ENCODE measurements at places on chromosomes 3 and 15.

DNA sequence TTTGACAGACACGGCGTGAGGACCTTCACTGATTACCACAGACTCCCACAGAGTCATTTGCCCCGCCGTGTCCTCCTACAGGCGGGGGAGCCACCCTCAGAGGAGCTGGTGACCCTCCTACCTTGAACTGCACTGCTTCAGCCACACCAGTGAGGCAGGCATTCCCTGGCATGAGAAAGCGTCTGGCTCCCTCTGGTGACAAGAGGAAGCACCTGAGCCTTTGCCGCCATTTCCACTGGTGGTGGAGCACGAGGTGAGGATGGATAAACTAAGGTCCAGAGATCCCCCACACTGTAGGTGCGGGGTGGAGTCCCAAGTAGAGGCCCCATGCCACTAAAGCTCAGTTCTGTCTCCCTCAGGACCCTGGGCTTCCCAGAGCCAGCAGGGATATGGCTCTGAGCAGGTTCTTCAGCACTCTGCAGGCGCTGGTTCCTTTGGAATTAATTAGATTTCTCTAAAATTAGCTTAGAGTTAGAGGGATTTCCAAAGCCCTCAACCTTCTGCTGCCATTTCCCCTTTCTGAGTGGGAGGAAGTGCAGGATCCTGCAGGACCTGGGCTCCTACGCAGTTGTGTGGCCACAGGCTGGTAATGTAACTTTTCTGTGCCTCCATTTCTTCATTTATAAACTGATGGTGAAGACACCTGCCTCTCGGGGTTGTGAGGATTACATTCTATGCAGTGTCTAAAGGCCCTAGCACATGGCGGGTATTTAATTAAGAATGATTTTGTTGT lies 224.0 kb downstream of the SLCO3A1 start:
- DNase-seq: peak; percentile 67

DNA sequence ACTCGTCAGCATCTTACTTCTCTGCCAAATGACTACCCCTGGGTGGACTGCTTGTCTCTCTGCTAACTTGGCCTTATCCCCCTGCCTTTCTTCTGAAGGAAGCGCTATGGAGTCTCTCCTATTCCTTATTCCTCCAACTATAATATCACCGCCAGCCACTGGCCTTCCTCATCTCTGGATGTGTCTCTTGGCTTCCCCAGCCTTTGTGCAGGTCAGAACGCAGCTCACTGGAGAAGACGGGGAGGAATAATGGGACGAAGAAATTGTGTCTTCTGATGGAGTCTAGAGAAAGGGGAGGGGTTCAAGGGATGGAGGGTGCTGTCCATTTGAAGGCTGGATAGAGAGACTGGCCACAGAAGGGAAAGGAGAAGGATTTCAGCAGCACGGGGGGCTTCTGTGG lies 16.9 kb downstream of the ITGA11 start:
- no peak for DNase-seq

DNA sequence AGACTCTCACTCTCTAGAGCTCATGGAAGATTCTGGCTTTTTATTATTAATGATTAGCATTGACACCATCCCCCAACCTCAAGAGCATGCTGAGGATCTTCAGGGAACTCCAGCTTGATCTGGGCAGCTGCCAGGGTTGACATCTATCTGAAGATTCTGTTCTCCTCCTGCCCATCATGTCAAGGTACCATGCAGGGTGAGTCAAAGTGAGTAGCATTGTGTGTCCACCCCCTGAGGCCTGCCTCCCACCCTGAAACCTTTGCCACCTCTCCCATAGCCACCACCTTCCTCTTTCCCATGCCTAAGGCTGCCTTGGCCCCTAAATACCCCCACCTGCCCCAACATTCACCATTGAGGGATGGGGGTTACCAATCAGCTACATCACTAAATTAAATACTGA lies 70.1 kb upstream of the SLCO3A1 start:
- no peak for DNase-seq

DNA sequence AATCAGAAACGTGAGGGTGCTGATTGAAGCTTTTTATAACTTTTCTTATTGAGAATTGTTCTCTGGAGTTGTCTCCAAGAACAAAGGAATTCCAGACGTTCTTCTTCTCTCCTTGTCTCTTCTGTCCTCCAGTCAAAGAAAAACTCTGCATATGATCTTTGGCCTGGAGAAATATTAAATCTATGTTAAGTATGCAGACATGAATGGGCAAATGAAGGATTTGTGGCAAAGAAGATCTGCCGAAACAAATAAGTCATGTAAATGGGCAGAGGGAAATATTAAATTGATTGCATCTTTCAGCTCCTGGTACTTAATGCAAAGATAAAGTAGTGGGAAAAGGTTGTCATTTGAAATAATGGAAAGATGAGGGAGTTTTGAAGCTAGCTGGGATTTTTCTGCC lies 74.9 kb downstream of the IGF1R start:
- no peak for DNase-seq

DNA sequence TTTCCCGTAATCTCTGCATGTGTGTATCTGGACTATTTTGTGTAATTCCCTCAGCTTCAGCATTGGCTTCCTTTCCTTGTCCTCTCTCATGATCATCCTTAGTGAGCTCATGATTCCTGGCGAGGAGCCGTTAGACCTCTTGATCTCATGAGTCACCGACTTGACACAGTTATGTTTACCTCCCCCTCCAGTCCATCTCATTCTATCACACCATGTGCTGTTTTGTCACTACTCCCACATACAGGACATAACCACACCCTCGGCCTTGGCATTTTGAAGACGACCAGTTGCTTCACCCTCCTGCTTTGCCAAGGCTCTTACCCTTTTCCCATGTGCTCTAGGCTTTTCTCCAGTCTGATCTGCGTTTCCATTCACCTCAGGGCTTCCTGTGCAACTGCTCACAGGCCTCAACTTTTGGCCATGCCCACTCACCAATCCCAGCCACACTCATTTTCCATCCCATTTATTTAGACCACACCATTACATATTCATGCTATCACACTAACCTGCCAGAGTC lies 41.5 kb downstream of the CP start:
- no peak for DNase-seq

DNA sequence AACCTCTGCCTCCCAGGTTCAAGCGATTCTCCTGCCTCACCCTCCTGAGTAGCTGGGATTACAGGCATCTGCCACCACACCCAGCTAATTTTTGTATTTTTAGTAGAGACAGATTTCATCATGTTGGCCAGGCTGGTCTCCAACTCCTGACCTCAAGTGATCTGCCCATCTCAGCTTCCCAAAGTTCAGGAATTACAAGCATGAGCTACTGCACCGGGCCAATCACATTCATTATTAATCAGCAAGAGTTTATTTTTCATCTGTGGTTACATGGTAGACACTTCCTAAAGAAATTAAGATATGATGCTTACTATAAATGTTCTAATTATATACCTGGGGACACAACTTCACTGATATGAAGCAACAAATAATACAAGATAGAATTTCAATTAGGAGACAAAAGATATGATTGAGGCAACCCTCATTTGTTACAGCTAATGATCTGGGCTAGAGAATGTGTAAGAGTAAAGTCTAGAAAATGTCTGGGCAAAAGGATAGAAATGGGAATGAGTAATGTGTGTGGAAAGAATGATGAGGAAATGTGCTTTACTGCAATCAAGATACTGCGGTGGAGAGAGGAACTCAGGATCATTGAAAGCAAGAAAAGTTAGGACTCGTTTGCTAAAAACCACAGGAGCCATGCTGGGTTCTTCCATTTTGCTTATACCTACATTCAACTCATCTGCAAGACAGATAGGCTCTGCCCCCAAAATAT lies 366.8 kb downstream of the ZIC1 start:
- no peak for DNase-seq

- DNase-seq: no peak
These were observed 130.1 kb downstream of the PTPRG start for GRCh38 chr3:61691466-61691865.

DNA sequence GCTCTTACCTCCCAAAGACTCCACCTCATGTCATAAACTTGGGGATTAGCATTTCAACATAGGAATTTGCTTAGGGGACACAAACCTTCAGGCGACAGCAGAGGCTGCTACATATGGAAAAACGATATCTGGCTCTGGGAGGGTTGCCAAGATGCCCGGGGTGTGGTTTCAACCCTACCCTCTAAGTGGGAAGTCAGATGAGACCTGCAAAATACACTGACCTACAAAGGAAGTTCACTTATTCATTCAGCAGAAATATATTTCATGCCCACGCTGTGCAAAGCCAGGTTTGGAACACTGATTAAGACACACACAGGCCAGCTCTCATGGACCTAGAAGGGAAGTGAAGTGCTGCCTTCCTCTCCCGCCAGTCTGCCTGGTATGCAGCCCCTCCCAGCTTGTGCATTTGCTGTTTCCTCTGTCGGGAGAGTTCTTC lies 239.3 kb downstream of the FEZF2 start:
- DNase-seq: no peak

- DNase-seq: no peak
These were observed 221.8 kb downstream of the THRB start for GRCh38 chr3:24272875-24273274.

DNA sequence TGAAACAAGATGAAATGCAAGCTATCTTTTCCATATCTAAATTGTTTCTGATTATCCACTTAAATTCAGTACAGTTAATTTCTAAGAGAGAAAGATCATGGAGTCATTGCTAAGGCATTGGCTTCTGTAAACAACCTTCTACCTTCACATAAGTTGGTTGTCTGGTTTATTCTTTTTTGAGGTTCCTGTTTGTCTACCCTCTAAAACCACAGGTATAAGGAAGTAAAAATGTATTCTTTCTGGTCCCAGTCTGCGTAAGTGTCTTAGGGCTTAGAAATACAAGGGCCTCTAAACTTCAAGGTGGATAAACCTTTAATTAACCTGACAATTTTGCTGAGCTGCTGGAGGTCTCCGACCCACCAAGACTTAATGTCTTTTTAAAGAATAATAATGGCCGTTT lies 3.6 kb upstream of the ATOSA start:
- DNase-seq: no peak

- DNase-seq: no peak
These were observed 26.3 kb downstream of the DPH6 start for GRCh38 chr15:35519541-35520149.

DNA sequence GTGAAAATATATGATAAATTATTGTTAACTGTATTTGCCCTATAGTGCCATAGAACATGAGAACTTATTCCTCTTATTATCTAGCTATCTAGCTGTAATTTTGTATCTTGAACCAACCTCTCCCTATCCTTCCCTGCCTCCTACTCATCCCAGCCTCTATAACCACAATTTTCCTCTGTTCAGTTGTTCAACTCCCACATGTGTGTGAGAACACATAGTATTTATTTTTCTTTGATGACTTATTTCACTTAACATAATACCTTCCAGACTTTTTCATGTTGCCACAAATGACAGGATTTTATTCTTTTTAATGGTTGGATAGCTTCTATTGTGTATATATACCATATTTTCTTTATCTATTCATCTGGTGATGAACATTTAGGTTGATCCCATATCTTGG lies 85.4 kb upstream of the SUCLG2 start:
- no peak for DNase-seq

- DNase-seq: peak; percentile 80
These were observed 995 bp upstream of the LRRK1 start for GRCh38 chr15:100918034-100918689.

GRCh38 chr3:116339441-116340028 lies 105.8 kb downstream of the LSAMP start:
- no peak for DNase-seq

DNA sequence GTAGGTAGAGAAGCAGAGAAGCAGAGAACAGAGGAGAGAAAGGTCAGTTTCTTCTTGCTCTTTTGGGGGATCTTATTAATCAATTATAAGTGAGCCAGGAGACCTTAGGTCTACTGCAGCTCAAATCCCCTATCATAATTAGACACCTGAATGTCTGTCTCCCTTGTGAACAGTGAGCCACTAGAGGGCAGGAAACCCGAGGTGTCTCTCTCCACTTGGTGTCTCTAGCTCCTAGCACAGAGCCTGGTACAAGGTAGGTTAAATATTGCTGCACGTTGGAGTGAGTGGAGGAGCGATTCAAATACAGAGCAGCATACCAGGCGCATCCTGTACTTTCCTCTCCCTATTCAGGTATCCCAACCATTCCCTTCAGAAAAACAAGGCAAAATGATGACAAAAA lies 2.0 kb upstream of the ST8SIA2 start:
- DNase-seq: peak; percentile 14

DNA sequence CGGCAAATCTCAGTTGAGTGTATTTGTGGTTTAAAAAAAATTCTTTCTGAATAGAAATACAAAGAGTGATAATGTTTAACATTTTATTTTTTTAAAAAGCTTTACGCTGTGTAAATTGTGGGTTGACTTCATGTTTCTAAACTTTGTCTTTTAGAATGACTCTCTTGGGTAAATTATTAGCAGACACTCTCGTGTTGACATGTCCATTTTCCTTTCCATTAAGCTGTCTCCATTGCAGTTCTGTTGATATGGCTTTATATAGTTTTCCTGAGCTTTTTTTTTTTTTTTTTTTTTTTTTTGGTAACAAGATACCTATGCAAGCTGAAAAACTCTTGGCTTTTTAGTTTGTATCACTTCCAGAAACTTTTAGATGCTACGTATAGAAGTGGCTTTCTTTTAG lies 92.6 kb downstream of the IGF1R start:
- no peak for DNase-seq

- DNase-seq: no peak
These were observed 15.3 kb upstream of the PTPN23 start for GRCh38 chr3:47365213-47366153.

GRCh38 chr3:149971403-149972075 lies 844 bp upstream of the PFN2 start:
- peak; percentile 35 for DNase-seq

DNA sequence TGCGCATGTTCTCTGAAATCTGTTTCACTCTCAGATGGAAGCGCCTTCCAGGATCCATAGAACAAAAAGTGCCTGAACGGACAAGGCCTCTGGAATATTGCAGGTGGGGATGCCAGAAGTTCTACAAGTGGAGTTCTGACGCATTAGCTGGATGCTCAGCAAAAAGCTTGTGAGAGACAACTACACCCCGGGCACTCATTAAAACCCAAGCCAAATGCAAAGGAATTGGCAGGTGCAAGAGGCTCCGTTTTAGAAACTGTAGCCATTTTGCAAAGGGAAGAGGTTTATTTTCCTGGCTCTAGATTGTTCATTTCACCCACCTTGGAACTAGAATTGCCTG lies 35.2 kb upstream of the SLC24A5 start:
- DNase-seq: no peak

Measured in activated naive CD8-positive, alpha-beta T cell treated with anti-CD3 and anti-CD28 coated beads for 36 hours (primary cell).